ENCODE measurements at places on chromosomes 5 and 9.

DNA sequence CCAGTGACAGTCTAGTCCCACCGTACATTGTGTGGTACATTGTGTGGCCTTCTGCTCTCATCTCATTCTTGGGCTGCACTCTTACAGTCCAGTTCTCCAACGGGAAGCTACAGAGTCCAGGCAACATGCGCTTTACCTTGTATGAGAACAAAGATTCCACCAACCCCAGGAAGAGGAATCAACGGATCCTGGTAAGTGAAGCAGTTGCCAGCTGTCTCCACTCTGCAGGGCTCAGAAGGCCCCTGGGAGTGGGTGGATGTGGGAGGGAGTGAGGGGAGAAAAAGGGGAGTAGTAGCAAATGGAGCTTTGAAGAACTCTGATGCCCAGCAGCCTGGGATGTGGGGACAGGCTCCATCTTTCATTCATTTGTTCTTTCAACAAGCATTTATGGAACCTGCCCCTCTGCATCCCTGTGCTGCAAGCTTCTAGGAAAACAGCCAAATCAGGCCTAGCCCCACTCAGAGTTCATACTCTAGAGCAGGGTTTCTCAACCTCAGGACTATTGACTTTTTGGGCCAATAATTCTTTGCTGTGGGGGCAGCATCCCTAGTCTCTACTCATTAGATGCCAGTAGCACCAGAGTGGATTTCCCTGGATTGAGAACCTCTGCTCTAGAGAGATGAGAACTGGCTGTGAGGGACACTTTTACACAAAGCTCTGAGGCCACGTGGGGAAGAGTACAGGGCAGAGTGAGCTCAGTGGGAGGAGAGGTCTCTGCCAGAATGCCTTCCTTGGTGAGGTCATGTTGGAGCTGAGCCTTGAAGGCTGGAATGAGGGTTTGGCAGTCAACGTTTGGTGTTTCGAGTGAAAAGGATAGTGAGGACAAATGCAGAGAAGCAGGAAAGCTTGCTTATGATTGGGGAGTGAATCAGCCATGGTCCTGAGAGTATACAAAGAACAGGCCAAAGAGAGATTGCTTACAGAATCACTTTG lies 1.1 kb downstream of the POLR1E start:
- DNase-seq, result no peak

GRCh38 chr9:2298217-2298616 lies 283.1 kb downstream of the SMARCA2 start:
- no peak for DNase-seq

- DNase-seq, result no peak
These were observed 204.4 kb downstream of the GLIS3 start for GRCh38 chr9:4095484-4095883.

- DNase-seq, result no peak
These were observed 16.0 kb downstream of the ABLIM3 start for GRCh38 chr5:149157330-149157729.

DNA sequence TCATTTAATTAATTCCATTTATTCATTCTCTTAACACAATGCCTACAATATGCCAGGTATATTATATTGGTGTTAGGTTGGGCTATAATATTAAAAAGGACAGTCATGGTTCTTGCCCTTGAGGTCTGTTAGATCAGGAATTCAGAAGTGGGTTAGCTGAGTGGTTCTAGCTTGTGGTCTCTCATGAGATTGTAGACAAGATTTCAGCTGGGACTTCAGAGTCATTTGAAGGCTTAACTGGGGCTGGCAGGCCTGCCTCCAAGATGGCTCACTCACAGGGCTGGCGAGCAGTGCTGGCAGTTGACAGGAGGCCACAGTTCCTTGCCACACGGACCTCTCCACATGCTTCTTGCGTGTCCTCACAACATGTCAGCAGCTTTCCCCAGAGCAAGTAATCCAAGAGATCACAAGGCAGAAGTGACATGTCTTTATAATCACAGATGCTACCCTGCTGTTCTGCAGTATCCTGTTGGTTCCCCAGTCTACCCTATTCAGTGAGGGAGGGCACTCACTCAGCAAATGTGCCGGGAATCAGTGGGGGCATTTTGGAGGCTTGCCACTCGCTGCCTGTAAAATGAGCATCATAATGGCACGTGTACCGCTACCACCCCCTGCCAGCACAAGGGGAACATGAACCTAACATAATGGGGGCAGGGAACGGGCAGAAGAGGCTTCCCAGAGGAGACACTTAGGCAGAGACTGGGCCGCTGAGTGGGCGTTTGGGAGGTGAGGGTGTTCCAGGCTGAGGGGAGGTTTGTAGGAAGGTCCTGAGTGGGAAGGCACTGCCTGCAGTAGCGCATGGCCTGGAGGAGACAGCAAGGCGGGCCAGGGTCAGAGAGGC lies 70.0 kb downstream of the EXOSC2 start:
- DNase-seq, result no peak

GRCh38 chr5:34719029-34719428 lies 62.9 kb downstream of the RAI14 start:
- no peak for DNase-seq

GRCh38 chr5:147956064-147956841 lies 49.9 kb upstream of the C5orf46 start:
- no peak for DNase-seq

- no peak for DNase-seq
These were observed 475.1 kb downstream of the SPOCK1 start for GRCh38 chr5:137024044-137024443.

DNA sequence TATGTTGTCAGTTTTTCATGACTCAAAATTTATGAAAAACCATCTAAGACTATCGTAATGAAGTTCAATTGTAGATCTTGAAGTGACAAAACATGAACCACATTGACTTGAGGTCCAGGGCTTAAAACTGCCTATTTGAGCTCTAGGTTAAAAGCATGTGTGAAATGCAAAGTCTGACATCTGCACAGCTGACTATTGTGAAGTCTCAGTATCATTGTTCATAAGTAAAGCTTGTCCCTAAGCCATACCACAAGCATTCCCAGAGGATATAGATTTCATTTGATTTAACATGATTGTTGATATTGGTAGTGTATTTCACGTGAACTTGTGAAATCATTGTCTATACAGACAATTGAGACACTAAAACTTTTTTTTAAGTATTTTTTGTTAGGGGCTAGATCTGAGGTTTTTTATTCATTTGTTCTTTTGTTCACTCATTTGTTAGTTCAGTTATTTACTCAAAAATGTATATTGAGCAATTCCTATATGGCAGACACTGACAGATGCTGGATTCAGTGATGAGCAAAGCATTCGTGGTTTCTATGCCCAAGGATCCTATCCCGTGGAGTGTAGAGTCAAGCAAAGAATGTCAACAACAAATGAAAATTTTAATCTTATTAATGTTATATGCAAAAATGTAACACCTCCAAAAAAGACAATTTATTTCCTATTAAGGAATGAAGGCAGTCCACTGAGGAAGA lies 485.2 kb downstream of the RAB3C start:
- DNase-seq, result no peak

DNA sequence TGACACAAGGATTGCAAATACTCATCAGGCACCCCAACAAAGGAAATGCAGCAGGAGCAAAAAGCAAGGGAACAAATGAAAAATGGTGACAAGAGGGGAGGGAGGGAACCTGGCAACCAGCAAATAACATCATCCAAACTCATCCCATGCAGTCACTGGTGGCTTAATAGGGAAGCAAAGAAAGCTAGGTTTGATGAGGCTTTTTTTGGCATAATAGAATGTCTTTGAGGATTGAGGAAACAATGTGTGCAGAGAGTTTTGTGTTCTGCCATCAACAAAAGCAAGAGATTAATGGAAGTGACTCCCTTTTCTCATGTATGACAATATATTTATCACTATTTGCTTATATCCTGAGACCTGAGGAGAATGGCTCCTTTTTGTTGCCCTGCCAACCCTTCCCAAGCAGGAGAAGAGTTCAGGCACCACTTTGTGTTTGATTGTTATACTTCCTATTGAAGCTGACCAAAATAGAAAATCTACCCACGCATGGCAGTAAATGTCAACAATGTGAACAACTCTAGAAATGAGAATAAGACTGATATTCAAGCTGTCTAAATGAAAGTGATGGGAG lies 375.7 kb downstream of the CAAP1 start:
- DNase-seq, result no peak

DNA sequence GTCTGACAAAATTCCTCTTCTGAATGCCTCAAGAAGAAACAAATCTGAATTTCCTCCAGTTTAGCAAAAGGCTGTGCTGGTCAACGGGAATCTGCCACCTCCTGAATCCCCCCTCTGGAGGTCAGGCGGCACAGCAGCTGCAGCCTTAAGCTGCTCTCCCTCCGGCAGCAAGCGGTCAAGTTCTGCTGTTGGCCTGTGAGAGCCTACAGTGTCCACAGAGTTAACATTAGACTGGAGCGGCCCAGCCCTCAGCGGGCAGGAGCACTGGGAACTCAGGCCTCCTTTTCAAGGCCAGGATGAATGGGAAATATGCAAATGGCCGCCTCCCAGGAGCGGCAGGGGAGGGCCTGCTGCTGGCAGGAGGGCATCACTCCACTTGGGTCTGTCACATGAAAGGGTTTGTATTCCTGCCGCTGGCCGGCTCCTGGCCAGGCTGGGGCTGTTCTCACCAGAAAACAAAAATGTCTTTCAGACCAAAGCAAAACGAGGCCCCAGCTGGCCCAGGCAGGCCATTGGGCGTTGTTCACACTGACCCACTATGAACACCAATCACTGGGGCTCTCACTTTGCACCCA lies 8.2 kb downstream of the ACSL6 start:
- no peak for DNase-seq

- DNase-seq, result no peak
These were observed 17.2 kb upstream of the PRR16 start for GRCh38 chr5:120446901-120447300.

GRCh38 chr5:117488976-117489500 lies 914.4 kb upstream of the SEMA6A start:
- no peak for DNase-seq

DNA sequence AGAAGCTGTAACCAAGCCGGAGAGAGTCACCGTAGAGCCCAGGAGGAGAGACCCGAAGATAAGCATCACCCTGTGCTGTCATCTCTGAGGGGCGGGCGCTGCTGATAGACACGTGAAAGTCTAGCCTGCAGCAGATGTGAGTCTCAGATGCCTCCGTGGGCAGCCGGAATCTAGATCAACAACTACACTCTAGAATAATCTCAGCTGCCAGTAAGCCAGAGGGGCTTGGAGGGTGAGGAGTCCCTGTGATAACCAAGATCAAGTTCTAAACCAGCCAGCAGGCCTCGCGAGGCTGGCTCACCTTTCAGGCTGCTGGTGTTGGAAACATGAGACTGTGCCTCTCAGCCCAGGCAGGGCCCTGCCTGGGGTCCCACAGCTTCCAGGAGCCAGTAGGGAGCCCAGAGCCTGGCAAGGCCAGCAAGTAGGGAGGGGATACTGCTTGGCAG lies 54.1 kb downstream of the DAPK1 start:
- no peak for DNase-seq

- no peak for DNase-seq
These were observed 43.6 kb downstream of the NACC2 start for GRCh38 chr9:136051453-136051836.

- no peak for DNase-seq
These were observed 381.4 kb downstream of the GADD45G start for GRCh38 chr9:89986190-89986589.

GRCh38 chr5:24368115-24368514 lies 276.7 kb downstream of the CDH10 start:
- no peak for DNase-seq

DNA sequence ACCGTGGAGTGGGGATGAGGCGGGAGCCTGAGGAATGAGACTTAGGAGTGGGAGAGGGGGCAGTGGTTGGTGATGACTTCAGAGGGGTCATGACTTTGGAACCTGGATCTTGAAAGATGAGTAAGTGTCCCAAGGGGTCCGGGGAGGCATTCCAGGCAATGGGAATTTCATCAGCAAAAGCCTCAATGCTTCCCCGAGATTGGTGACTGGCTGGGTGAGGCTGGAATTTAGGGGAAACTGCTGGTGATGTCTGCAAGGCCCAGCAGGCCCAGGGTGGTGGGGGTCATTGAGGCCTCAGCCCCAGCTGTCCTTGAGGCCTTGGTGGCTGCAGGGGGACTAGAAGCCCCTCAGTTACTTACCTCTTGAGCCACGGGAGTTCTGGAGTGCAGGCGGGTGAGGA lies 7.5 kb downstream of the NDST1 start:
- no peak for DNase-seq

DNA sequence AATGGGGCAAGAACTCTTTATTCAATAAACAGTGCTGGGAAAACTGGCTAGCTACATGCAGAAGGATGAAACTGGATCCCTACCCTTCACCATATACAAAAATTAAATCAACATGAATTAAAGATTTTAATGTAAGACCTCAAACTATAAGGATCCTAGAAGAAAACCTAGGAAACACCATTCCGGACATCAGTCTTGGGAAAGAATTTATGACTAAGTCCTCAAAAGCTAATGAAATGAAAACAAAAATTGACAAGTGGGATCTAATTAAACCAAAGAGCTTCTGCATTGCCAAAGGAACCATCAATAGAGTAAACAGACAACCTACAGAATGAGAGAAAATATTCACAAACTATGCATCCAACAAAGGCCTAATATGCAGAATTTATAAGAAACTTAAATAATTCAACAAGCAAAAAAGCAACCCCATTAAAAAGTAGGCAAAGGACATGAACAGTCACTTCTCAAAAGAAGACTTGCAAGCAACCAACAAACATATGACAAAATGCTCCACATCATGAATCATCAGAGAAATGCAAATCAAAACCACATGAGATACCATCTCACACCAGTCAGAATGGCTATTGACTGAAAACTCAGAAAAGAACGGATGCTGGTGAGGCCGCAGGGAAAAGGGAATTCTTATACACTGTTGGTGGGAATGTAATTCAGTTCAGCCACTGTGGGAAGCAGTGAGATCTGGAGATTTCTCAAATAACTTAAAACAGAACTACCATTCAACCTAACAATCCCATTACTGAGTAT lies 104.3 kb upstream of the MAP3K1 start:
- no peak for DNase-seq

- no peak for DNase-seq
These were observed 65.7 kb downstream of the ADAMTS2 start for GRCh38 chr5:179279347-179280094.

DNA sequence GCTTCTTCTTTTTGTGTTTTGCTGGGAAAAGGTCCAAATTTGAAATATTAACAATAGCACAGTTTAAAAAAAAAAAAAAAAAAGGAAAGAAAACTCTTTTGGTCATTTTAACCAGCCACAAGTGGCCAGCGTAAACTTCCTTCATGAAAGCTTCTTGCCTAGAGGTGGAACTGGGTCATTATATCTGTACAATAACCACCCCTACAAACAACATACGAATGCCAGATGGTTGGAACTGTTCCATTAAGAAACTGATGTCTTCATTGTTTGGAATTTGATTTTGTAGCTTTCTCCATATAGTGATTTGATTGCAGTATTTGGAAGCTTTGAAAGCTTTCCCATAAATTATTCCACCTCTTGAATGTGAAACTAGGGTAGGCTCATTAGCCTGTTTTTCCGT lies 18.3 kb upstream of the LPAR1 start:
- no peak for DNase-seq

Measured in GM12865 (cell line).